Stimulated activated CD4-positive, alpha-beta T cell treated with anti-CD3 and anti-CD28 coated beads, Interleukin-4, amount 100 ng/mL, for 1 hour (primary cell): ENCODE measurements at places on chromosomes 3 and 15.

DNA sequence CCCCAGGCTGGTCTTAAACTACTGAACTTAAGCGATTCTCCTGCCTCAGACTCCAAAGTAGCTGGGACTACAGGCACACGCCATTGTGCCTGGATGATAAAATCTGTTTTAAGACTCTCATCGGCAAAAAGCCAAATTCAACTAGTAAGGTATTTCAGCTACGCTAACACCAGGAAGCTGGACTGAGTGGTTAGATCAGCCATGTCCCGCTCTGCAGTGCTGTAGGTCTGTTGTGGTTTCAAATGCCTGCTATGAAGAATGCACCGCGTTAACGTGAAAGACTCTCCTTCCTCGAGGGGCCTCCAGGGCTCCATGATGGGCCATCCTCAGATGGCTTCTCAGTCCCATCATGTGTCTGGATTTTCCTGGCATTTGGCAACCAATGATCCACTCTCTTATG, 70.2 kb downstream of the PCOLCE2 start:
- no peak for DNase-seq

DNA sequence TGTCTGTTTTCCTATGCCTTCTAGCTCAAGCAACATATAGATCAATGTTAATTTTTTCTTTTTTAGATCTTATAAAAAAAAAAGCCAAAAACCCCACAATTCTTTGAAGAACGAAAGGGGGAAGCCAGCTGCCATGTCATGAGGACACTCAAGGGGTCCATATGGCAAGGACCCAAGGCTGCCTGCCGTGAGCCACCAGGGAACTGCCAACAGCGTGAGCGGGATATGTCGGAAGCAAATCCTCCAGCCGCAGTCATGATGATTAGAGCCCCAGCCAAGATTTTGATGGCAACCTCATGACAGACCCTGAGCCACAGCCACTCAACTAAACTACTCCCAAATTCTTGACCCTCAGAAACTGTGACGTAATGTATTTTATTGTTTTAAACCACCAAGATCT, 6.5 kb downstream of the GP5 start:
- no peak for DNase-seq

DNA sequence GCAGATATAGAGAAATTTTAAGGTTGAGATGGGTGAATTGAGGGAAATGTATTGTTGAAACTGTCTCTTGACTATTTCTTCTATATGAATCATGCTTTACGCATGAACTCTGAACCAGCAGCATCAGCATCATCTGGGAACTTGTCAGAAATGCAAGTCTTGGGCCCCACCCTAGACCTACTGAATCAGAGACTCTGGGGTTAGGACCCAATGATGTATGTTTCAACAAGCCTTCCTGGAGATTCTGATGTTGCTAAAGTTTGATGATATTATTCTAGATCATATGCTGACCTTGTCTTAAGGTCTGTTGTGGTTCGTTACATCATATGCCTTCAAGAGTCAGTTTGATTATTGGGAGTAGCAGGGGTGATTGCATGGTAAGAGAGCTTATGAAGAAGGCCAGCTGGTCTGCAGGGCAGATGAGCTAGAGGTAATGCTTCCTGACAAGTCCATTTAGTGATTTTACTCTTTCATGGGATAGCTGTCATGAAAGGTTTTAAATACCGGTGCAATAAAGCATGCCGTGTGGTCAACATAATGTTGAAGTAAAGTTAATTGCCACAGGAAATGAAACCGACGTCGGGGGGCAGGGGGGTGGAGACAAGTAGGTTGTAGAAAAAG, 152.4 kb upstream of the MRPL3 start:
- DNase-seq, result no peak

DNA sequence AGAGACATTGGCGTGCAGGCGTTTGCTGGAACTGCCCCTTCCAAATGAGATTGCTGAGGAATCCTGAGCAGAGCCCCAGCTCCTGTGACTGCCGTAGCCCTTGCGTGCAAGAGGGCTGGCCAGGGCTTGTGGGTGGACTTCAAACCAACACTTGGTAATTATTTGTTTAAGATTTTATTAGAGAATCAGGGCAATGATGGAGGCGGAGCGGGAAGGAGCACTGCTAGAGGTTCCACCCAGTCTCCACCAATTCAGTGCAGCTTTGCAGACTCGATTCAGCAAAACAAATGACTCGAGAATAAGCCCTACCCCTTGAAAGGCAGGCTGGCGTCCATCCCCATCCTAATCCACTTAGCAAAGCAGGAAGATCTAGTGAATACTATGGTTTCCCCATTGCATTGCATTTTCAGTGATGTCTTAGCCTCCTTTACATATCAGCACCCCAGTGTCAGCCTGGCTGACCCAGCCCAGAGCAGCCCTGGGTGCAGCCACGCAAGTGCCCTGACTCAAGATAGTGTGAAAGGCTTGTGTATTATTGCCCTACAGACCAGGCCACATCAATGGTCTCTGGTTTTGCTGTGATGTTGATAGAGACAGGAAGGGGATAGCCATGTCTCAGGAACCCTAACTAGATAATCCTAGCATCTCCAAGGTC, 26.0 kb downstream of the GLDN start:
- no peak for DNase-seq

DNA sequence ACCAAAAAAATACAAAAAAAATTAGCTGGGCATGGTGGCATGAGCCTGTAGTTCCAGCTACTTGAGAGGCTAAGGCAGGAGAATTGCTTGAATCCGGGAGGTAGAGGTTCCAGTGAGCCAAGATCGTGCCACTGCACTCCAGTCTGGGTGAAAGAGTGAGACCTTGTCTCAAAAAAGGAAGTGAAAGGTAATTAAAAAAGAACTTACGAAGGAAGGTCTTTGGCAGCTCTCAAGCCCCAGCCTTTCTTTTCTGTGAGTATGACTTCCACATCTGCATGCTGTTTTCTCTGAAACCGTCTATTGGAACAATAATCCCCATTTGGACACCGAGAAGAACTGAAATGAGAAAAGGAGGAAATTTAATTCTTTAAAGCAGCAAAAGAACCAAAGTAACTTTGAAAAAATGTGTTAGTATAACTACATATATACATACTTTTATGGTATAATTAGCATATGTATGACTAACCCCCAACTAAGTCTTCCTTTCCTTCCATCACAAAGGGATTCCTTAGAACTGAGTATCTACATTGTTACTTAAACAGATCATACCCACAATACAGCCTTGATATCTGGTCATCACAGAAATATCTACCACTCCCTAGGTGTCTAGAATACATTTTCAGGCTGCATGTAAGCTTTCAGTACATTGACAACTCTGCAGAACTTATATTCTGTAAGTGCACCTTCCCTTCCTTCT, 50.1 kb downstream of the SETD2 start:
- no peak for DNase-seq

- peak; percentile 74 for DNase-seq
Observed at GRCh38 chr15:74382004-74382816, 14.8 kb upstream of the CYP11A1 start.

DNA sequence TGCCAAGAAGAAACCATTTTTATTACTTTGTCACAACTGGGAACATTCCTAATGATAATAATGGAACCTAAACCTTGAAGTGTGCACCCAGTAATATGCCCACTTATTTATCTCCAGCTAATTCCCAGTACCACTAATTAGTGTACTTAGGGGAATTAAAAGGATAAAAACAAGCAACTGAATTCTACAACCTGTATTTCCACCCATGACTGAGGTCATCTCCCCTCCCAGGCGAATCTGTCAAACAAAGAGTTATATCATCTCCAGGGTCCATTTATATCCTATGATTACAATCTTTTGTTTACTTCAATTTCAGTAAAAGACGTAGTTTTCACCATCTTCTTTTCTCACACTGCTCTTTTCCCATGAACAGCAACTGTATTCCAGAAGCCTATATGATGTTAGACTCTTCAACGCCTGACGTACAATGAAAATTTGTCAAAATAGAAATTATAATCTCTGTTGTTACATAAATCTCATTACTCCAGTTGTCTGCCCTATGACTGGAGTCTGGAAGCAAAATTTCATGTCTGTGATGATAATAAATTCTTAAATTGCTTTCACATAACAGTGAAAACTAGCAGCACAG, 177.6 kb downstream of the GOLIM4 start:
- no peak for DNase-seq

- DNase-seq, result no peak
Observed at GRCh38 chr3:195356151-195357086, 85.5 kb upstream of the XXYLT1 start.

DNA sequence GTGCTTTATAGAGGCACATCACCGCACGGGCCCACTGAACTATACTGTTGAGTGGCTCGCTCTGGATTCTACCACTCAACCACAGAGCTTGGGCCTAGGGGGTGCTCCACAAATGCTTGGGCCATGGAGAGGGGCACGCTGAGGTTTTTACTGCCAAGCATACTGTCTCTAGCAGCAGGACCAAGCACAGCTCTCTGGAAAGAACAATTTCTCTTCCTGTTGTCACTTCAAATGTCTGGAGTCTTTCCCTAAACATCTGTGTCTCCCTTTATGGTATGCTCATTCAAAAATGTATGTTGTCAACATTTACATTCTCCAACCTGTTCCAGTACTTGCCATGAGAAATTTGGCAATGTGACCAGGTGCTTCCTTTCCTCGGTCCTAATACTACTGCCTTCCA, 114.7 kb upstream of the TPM1 start:
- no peak for DNase-seq

GRCh38 chr3:188486126-188486525, 332.2 kb downstream of the LPP start:
- no peak for DNase-seq

DNA sequence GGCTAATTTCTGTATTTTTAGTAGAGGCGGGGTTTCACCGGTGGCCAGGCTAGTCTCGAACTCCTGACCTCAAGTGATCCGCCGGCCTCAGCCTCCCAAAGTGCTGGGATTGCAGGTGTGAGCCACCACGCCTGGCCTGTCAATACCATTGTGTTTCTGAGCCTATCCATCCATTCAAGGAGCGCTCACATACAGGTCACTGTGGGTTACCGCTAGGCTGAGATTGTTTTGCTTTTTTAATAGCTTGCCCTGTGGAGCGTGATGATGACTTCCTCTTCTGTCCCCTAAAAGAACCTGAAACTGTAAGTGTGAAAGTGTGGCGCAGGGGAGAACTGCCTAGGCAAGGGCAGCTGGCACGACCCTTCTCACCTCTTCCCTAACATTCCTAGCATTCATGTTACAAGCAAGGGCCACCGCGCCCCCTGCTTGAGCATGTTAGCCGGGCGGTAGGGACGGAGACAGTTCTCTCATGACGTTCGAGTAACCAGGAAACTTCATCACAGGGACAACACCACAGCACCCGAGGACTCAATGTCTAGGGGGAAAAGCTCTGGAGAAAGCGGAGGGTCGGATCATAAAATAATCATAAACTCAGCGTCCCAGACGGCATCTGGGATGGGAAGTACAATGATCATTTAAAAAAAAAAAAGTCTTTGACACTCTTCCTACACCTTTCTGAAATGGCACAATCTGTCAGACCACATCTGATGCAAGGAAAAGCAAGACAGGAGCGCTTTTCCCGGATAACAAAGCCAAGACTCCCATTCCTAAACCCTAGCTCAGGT, 790 bp downstream of the LAMP3 start:
- DNase-seq, result no peak

DNA sequence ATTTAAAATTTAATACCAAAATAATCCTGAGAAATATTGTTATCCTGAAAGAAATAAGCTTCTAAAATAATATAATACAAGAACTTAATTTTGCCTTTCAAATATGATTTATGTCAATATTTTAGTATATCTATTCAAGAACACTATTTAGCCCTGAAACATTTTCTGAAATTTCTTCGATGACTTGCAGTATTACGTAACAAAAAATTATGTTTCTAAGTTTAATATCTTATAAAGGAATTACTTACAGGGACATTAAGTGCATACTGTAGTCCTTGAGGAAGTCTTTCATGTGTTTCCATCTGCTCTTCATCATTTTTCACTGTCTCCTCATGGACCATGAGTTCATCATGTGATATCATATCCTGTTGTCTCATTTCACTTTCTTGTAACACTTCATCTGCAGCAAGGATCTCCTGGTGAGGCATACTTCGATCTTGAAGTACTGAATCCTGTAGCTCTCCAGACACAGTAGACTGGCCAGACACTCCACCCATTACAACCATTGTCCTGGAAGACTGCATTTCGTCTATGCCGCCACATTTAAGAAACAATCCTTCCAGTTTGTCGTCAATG, 62.0 kb downstream of the ZNF148 start:
- no peak for DNase-seq

- no peak for DNase-seq
Observed at GRCh38 chr3:29758108-29758433, 477.2 kb downstream of the RBMS3 start.

DNA sequence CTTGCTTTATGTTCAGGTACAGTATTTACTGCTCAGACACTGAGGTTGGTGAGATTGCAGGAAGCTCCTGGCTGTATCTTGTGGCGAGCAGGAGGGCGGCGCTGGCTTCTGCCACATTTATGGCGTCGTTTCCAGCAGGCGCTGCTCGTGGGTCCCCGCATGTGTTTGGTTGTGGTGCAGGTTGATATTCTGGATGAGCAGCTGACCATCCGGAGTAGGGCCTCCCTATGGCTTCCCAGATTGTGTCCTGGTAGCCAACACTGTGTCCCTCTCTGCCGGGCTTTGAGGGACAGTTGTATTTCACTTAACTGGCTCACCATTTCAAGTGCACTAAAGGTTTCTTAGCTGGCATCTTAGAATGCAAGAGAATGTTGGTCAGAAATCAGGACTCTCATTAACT, 386.5 kb upstream of the TPM1 start:
- no peak for DNase-seq

- DNase-seq, result no peak
Observed at GRCh38 chr3:52453496-52454249, at the start of gene TNNC1. Gene TNNC1 (minus strand): TSS chr3:52454041. CDS start chr3:52454015, 26 bp downstream.

DNA sequence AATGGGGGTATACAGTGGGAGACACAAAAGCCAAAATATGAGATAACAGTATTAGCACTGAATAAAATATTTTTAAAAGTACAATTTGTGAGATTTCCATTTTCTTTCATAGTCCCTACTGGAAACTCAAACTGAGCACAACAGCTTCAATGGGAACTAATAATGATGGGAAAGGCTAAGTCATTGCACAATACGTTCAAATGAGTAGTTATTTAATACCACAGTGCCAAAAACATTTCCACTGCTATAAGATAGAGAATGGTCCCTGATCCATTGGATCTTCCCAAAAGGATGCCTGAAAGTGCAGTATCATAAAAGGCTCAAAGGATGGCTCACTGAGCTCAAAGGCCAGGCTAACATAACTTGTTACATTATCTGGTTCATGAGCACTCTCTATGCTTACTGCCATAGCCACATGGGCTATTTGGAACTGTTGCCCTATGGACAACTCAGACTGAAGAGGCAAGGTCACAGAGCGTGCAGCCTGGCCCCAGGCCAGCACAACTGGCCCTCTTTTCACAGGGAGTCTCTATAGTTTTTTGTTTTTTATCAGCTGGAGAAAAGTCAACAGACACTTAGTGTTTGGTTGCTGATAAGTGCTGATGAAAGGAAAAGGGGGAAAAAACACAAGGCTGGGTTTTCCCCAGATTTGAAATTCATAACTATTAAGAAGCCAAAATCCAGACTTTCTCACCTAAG, 54.1 kb upstream of the PPIB start:
- DNase-seq, result no peak

- DNase-seq, result no peak
Observed at GRCh38 chr3:174016186-174016585, 618.6 kb downstream of the NLGN1 start.
